ENCODE measurements at places on chromosomes 6 and 20.

- DNase-seq: no peak
These were observed 197.6 kb downstream of the PRL start for GRCh38 chr6:22099231-22099630.

GRCh38 chr20:62668441-62669027 lies 26.2 kb downstream of the SLCO4A1 start:
- peak; percentile 78 for DNase-seq

DNA sequence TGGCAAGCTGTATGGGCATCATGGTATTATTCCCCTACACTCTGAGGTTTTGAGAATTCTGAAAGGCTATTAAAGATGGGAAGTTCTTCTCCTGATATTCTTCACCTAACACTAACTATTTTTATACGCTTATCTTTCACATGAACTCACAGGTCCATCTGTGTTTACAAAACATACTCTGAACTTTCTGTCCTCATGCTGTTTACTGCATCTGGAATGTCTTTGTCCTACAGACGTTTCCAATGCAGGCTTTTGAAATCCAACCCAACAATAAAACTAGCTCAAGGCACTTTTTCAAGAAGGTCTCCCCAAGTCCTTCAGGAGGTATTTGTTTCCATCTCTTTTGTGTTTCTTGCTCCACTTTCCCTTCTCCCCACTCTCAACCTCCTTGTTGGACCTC lies 60.5 kb upstream of the MLIP start:
- DNase-seq: no peak

- DNase-seq: peak; percentile 52
These were observed 36.0 kb downstream of the ATXN1 start for GRCh38 chr6:16725145-16725864.

- peak; percentile 37 for DNase-seq
These were observed 1.1 kb downstream of the TPX2 start for GRCh38 chr20:31740208-31740607.

GRCh38 chr20:36254076-36254475 lies 17.8 kb downstream of the AAR2 start:
- DNase-seq: no peak

- DNase-seq: no peak
These were observed 949 bp upstream of the ATXN1 start for GRCh38 chr6:16762268-16762549.

DNA sequence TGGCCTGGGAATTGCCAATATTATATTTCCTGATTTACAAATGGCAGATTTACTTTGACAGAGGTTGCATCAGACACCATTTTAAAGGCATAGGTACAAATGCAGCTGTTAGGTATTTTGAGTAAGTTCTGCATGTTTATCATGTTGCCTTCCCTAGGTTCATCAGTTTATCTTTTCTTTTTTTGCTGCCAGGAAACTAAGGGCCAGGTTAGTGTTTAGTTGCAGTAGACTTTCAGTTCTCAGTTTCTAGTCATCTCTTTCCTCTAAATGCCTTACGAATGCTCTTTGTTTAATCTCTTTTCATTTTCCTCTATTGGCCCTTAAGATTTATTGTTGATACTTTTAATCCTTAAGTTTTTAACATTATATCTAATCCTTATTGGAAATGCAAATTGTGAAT lies 129.9 kb downstream of the SMAP1 start:
- DNase-seq: no peak

DNA sequence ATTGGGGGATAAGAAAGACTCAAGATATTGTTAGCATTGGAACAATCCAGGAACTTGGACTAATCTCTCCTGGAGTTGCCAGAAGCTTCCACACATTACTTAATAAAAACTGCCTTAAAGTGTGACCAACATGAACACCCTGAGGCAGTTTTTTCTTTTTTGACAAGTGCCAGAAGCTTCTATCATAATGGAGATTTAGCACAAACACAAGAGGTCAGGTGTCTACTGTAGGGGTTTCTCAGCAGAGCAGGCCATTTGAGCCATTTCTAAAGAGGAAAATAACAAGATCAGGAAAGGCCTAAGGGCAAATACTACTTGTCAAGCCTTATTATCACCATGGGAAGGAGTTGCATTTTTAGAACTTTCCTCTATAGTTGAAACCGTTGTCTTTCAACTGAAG lies 361.5 kb downstream of the EPM2A start:
- no peak for DNase-seq

- no peak for DNase-seq
These were observed 71.8 kb upstream of the KHDRBS2 start for GRCh38 chr6:62357835-62358234.

DNA sequence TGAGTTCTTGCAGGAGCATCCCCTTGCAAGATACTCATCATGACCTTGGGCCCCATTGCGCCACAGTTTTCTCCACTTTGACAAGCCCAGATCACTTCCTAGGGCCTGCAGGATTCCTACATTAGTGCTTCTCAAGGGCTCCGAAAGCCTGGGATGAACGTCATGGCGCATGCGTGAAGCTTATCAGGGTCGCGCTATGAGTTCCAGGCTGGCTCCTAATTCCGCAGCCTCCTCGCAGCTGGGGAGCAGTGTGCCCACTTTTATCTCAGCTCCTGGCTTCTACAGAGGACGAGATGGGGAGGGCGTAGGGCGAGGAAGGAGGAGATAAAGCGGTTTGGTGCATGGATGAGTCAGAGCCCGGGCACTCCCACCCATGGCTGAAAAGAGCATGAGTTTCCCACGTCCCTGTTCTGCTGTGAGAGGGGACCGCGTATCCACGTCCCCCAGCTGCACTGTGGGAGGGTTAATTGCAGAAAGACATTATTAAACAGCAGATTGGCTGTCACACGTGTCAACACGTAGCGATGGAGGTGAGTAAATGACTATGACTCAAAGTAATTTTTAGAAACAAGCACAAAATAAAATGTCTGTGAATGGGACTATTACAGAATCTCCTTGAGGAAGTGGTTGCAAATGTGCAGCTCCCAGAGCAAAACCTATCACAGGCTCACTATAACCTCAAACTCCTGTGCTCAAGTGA lies 72.9 kb upstream of the DSP start:
- peak; percentile 8 for DNase-seq

DNA sequence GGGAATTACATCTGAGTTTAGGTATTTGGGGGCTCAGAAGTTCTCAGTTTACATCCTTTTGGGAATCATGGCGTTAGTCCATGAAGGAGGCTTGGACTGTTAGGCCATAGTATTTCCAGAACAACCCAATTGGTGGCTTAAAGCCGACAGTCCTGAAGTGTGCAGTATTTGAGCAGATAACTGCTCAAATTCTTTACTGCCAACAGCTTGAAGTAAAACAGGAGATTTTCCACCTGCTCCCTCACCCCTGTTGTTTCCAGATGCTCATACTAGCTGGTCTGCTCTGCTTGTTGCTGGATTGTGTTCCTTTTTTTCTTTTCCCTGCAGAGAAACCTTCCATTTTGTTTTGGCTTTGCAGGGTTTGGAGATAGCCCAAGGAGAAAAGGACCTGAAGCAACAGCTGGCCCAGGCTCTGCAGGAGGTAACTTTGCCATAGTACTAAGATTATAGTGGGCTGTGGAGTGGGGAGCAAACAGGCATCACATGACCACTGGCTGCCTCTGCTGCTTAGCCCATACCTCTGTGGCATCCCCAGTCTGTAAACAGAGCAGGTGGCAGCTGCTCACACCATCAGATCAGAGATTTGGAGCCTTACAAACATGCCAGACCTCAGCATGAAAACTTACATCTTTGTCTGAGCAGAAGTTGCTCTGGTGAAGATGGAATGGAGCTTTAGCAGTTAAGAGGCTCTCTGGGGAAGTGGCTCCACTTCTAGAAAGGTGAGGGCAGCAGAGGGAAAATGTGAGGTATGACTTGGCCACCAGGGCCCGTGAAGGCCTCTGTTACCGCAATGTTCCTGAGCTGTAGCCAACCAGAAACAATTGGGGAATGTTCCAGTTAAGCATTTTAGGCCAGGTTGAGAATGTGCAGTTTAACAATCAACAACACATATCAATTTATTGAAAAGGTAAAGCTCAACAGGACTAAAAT lies 17.6 kb downstream of the RNF8 start:
- no peak for DNase-seq

GRCh38 chr6:36679043-36679833 lies 724 bp downstream of the CDKN1A start:
- DNase-seq: peak; percentile 41

GRCh38 chr6:82176616-82177015 lies 70.9 kb downstream of the IBTK start:
- DNase-seq: no peak

DNA sequence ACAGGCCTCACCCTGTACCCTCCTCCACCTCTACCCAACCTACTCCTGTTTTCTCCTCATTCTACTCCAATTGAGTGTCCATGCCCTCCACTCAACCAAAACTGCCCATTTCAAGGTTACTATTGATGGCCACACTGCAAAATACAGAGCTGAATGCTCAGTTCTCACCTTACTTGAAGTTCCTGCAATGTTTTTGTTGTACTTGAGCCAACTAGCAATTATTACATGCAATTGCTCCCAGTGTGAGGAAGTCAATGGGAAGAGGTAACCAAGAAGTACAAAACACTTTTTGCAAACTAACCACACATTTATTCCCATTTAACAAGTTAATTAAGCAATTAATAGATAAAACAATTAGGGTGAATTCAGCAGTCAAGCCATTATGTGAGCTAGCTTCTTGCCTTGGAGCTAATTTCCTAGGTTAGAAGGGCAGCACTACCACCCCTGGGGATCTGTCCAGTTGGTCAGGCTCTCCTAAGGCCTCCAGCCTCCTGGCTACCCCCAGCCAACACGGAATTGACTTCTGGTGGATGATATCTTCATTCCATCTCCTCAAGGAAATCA lies 52.4 kb upstream of the GGTLC1 start:
- no peak for DNase-seq

GRCh38 chr20:3340443-3340842 lies 67.0 kb downstream of the DNAAF9 start:
- no peak for DNase-seq

- no peak for DNase-seq
These were observed 166.1 kb downstream of the HS3ST5 start for GRCh38 chr6:114176726-114177125.

GRCh38 chr6:34358389-34358905 lies 34.0 kb downstream of the NUDT3 start:
- peak; percentile 51 for DNase-seq

DNA sequence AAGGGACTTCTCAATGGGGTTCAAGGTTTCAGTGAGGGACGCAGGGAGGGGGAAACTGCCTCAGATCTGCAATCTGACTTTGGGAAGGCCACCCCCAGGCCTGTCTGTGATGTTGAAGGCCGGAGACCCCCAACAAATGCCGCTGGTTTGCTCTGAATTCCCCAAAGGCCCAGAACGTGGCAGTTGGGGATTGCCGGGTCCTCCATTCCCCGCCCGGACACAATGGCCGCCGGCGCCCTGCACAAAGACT lies 326 bp upstream of the BCL2L1 start:
- no peak for DNase-seq

DNA sequence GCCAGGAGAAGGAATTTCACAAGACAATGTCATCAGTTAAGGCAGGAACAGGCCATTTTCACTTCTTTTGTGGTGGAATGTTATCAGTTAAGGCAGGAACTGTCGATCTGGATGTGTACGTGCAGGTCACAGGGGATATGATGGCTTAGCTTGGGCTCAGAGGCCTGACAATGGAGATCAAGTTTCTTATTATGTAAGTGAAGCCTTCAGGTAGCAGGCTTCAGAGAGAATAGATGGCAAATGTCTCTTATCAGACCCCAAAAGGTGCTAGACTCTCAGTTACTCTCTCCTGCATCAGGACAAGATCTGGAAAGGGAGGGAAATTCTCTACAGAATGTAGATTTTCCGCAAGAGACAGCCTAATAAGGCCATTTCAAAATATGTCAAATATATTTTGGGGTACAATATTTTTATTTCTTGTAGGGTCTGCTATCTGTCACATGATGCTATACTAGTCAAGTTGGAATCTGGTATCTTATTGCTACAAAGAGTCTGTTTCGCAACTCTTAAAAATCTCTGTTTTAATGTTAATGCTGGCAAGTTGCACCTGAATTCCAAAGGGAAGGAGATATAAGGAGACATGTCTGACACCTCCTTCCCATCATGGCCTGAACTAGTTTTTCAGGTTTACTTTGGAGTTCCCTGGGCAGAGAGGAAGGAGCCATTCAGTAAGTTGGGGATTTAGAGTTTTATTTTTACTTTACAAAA lies 48.8 kb downstream of the TRDN start:
- no peak for DNase-seq

DNA sequence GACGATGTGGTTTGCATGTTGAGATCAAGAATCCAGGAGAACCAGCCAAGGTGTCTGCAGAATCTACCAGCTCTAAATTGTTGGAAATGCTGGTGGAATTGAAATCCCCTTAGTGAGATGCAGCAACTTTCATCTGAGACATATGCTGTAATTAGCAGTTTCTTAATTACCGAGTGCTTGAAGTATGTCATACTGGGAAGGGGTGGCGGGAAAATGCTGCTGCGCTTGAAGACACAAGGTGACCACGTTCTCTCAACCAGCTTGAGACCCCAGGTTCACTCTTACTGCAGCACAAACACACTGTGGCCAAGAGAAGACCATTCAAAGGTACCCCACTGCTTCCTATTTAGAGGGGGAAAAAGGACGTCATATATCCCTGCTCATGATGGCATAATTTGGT lies 59.0 kb downstream of the PFDN4 start:
- no peak for DNase-seq

- DNase-seq: no peak
These were observed 25.1 kb downstream of the RRAGD start for GRCh38 chr6:89386917-89387491.

DNA sequence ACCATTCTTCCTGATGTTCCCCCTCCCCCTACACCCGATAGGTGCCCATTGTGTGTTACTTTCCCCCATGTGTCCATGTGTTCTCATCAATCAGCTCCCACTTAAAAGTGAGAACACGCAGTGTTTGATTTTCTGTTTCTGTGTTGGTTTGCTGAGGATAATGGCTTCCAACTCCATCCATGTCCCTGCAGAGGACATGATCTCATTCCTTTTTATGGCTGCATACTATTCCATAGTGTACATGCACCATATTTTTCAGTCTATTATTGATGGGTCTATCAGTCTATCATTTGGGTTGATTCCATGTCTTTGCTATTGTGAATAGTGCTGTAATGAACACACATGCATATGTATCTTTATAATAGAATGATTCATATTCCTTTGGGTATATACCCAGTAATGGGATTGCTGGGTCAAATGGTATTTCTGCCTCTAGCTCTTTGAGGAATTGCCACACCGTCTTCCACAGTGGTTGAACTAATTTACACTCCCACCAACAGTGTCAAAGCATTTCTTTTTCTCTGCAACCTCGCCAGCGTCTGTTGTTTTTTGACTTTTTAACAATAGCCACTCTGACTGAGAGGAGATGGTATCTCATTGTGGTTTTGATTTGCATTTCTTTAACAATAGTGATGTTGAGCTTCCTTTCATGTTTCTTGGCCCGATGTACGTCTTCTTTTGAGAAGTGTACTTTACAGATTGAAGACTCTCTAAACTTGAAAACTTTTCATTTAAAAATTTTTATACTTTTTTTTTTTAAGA lies 41.0 kb upstream of the GCNT2 start:
- no peak for DNase-seq

GRCh38 chr20:4972506-4973251 lies 28.6 kb downstream of the SLC23A2 start:
- DNase-seq: no peak

Measured in PC-3 (cell line).